ENCODE measurements at places on chromosomes 5 and 9. TPM values are rescaled to one million over a fixed set of nuclear protein-coding genes. Genes with fewer than 3 reads are reported as not detected.

Gene CDH9
- total RNA-seq, result 0.25 TPM

Gene GPR150
- under 0.01 TPM for total RNA-seq

Gene PCDH12
- not detected for total RNA-seq

Gene RANBP17
- total RNA-seq, result 8.0 TPM

Gene PLPP6
- total RNA-seq, result 10.1 TPM

Gene TUT7
- 7.8 TPM for total RNA-seq

Gene CCDC192
- total RNA-seq, result not detected
